ENCODE measurements at places on chromosomes 1 and 21.

DNA sequence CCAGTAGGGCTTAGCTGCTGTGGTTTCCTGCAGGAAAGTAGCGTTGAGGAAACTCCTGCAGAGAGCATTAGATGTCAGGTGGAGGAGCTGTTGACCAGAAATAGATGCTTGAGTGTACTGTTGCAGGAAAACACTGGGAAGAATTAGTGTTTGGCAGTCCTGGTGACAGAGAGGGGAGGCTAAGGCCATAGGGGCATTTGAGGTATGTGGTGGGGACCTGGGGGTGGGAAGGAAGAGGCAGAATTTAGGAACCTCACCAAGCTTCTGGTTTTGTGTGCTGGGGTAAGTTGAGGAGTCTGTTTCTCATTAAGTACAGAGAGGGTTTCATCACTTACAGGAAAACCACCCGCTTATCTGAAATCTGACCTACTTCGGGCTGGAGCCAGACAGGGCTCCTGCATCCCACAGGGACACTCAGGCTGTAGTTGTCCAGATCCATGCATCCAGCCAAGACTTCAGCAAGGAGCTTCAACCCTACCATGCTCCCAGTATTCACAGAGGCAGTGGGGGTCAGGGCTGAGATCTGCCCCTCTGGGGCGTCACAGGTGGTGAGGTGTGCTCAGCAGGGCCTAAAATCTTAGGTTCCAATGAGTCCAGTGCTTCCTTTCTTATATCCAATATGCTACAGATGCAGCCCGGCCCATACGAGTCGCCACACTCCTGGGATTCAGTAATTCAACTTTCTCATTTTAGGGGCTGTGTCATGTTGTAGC is 15.1 kb downstream of the SH2D2A start:
- no peak for DNase-seq

GRCh38 chr21:37045556-37045955 is 27.3 kb downstream of the PIGP start:
- no peak for DNase-seq

- no peak for DNase-seq
These were observed 2.9 kb downstream of the DBT start for GRCh38 chr1:100246738-100247137.

DNA sequence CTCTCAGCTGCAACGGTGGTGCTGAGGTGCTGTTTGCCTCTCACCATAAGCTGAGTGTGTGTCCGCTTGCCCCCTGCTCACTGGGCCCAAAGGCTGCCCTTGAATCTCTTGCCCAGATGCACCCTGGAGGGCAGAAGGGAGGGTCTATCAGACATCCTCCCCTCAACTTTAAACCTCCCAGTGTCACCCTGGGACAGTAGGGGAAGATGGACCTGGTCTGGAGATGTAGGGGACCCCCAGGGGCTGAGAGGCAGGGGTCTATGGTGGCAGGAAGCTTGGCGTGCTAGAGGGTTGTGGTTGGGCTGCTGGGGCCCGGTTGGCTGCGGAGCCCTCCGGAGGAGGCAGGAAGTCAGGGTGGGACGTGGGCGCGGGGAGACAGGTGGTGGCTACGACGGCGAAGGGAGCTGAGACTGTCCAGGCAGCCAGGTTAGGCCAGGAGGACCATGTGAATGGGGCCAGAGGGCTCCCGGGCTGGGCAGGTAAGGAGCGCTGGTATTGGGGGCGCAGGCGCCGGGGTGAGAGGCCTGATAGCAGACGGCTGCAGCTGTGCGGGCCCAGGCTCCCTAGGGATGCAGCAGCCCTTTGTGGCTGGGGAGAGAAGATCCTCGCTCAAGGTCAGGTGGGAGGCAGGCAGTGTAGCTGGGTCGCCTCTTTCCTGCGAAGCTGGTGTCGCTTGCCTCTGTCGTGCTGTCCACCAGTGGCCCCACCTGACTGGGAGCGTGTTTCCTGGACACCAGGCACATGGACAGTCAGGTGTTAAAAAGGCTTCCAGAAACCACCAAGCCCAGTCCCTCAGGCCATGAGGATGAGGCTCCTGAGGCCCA is at the start of gene LCK:
Gene LCK, plus strand, starts transcription at position 373 of the 824 bp plus-strand sequence. CDS start 23,065 bp downstream, outside the sequence.
- DNase-seq = no peak

DNA sequence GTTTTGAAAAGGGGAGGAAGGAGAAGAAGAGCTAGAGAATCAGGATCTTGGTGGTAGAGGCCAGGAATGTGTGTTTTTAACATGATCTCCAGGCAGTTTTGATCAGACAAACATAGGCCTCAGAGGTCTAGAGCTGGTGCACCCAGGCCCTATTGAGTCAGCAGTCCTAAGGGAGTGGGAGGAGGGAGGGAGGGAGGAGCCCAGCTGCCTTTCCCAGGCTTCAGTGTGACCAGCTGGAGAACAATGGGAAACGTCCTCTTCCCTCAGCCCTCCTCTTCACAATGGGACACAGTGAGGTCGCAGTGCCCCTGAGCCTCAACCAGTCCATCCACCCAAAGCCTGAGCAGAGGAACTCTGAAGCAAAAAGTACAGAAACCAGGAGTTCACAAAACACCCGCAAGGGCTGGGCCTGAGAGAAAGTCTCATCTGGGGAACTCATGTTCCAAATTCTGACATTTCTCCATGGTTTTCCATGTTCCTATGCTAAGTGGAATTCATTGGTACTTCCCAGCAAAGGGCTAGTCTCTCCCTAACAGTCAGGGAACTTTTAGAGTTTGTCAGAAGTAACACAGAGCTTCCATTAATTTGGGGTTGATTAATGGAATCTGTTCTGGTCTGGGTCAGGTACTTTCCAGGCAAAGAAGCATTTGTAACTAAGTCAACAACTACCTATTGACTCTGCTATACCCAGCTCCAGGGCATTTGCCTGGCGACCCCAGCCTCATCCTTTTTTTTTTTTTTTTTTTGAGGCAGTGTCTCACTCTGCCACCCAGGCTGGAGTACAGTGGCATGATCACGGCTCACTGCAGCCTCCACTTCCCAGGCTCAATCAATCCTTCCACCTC is 37.5 kb downstream of the ELAPOR1 start:
- DNase-seq = no peak

Data from activated CD4-positive, CD25-positive, alpha-beta regulatory T cell treated with anti-CD3 and anti-CD28 coated beads, Interleukin-2, amount 50 U/mL, for 16 hours (primary cell).